KBM-7 (cell line): ENCODE measurements at places on chromosomes 3 and 15.

- no peak for DNase-seq
Measured at GRCh38 chr15:80436511-80437307, 32.5 kb downstream of the ARNT2 start.

DNA sequence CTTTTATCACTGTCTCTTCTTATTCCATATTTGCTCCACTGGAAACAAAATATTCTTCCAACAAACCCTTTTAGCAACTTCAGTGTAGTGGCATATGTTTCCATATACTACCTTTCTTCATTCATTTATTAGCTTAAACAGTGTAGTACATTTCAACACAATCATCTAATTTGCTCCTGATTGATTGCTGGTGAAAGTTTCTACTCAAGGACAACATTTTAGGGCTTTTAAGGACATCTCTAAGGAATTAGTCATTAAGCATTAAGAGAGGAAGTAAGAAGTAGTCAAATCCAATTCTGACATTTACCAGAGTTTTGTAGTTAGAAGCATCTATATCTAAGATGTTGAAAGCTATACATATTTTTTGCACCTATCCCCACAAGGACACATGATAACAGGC, 55.8 kb downstream of the RSRC1 start:
- no peak for DNase-seq

DNA sequence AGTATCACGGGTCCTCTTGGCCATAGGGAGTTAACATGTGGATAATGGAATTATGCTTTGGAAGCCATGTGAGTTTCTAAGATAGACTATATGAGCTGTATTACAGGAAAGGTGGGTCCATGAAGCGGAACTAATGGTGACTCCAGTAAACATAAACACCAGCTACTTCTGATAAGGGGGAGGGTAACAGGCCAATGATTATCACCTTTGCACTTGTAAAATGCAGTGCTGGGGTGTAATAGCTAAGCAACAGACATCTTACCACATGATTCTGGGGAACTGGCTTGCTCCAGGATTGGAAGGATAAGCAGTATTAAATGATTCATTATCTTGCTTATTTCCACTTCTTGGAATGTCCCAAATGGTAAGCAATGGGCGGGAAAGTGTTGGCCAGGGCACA, 61.4 kb upstream of the CD47 start:
- no peak for DNase-seq

DNA sequence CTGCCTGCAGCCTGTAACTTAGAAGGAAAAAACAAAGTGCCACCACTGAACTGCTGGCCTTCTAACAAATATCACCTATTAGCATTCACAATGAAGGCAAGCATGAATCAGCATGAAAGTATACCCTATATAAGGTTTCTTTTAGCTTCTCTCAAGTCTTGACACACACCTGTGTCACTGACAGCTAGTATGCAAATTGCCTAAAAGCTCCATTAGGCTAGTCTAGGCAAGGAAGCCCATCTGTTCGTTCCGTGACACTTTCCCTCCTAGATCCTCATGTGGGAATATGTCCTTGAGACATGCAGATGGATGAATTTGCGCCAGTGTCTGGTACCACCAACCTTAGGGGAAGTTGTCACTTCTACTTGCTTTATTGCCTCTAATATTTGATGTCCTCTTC, 129.3 kb downstream of the RBMS3 start:
- DNase-seq, result no peak

DNA sequence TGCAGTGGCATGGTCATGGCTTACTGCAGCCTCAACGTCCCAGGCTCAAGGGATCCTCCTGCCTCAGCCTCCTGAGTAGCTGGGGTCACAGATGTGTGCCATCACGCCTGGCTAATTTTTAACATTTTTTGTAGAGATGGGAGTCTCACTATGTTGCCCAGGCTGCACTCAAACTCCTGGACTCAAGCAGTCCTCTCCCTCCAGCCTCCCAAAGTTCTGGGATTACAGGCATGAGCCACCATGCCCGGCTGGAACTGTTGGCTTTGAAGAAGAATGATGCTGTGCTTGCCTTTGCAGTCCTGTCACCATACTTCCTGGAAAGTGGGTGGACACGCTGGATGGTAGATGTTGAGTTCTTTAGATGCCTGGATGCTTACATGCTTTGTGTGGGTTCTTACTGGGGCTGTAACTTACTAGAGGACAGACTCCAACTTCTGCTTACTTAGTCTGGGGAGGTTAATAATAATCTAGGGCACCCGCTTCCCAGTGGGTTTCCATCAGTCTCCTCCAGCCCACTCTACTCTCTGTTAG, 36.7 kb downstream of the IGF1R start:
- DNase-seq, result no peak
